Natural killer cell (primary cell): ENCODE measurements at places on chromosomes 6 and 20. TPM values are rescaled to one million over a fixed set of nuclear protein-coding genes. Genes with fewer than 3 reads are reported as not detected.
A peak's percentile ranks its signal among the peaks of the same experiment; 100 is the strongest.

GRCh38 chr6:116267836-116268588 lies 11.7 kb downstream of the TSPYL1 start:
- no peak for DNase-seq

GRCh38 chr6:63802606-63803206 lies 167.1 kb downstream of the PHF3 start:
- DNase-seq = peak; percentile 4

DNA sequence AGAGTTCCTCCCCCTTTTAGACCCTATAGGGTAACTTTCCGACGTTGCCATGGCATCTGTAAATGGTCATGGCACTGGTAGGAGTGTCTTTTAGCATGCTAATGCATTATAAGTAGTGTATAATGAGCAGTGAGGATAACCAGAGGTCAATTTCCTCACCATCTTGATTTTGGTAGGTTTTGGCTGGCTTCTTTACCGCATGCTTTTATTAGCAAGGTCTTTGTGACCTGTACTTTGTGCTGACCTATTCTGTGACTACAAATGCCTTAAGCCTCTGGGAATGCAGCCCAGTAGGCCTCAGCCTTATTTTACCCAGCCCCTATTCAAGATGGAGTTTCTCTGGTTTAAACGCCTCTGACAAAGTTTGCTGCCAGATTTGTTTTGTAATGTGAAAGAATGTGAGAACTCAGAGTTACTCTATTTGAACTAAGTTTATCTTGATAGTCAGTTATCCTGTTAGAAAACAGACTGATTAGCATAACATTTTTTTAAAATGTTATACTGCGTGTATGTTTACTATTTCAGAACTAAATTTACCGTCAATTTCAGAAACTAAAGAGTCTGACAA lies 111.3 kb upstream of the PRSS16 start:
- no peak for DNase-seq

DNA sequence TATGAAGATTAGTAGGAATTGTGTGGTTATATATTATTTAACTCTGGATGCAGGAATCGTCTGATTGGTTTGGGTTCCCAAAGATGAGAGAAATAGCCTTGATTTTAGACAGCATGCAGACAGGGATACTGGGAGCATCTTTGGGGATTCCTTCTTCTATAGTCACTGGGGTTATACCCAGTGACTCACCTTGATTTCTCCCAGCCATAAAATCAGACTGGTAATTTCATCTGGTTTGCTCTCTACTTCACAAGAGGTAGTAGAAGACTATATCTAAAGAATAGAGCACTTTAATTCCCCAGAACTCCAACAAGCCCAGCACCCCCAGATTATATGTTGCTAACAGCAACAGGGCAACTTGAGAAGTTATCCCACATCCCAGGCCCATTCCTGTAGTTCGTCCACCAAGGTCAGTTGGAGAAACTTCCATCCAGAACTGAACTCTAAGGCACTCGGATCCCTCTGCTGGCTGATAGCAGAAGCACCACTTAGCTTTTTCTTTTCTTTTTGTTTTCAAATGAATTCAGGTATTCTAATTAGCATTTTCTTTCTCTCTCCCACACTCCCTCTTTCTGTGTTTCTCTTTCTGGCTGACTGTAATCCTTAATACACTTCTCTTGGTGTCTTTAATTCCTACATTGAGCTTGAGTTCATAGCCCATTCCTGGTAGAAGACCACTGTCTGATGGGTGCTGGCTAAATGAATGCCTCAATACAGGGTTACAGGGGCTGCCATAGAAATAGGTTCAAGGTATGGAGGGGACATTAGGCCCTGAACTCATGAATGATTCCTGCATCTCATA lies 20.4 kb upstream of the EFHC1 start:
- peak; percentile 77 for DNase-seq

DNA sequence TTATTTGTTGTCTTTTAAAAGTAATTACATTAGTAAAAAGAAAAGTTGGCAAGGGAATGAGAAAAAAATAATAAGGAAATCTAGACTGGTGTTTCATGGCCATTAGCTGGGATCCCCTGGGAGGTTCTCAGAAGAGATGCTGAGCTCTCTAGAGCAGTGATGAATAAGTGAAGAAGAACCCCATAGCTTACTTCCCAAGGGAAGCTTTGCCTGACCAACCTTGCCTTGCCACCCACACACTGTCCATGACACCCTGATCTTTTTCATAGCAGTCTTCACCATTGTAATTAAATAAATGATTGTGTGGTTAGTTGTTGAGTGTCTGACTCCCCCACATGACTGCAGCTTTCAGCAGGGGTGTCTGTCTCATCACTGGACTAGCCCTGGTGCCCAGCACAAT lies 5.9 kb downstream of the C6orf163 start:
- DNase-seq = no peak

DNA sequence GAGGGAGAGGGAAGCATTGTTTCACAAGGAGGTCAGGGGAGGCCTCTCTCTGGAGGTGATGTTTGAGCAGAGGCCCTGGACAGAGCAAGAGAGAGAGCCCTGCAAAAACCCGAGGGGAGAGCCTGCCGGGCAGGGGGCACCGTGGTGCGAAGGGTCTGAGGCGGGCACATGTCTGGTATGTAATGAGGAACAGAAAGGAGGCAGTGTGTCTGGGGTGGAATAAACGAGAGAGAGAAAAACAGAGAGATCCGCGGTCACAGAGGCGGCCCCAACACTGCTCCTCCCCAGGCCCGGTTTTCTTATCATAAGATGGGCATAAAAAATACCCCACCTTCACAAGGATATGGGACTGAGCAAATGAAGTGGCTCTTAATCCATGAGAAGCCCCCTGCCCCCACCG lies 119.2 kb downstream of the PREX1 start:
- no peak for DNase-seq

GRCh38 chr20:24868396-24868927 lies 80.6 kb upstream of the CST7 start:
- DNase-seq = no peak

DNA sequence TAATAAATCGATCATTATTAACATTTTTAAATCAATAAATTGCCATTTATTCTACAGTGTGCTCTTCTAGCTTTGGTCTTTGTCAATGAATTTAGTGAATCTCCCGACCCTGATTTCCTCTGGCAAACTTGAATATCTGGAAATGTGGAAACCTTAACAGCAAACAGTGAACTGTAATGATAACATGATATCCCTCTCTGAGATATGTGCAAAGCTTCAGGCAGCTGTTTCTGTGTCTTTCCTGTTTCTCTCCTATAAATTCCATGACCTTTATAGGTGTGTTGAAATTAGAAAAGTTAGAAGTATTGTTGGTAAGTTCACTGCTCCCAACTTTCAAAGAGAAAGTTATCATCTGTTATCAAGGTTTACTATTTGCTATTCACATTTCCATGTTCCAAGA lies 218.8 kb upstream of the RNF217 start:
- no peak for DNase-seq

DNA sequence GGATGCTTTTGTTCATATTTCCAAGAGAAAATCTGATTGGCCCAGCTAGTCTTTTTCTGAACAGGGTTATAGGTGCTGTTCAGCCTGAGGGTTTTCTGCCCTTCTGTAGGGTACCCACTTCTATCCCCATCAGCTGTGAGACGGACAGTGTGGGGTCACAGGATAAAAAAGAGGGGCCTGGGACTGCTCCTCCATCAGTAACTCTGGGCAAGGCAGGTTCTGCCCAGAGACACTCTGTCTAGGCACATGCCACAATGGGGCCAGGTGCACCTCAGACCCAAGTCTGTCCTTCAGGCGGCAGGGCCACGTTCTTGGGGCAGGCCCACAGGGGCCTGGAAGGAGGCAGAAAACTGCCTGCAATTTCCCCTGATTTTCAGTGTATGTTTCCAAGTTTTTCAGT lies 20.0 kb downstream of the ID4 start:
- no peak for DNase-seq

- DNase-seq = no peak
Measured at GRCh38 chr6:20169119-20169557, 43.1 kb downstream of the MBOAT1 start.

GRCh38 chr6:120899932-120900331 lies 434.3 kb downstream of the TBC1D32 start:
- no peak for DNase-seq

DNA sequence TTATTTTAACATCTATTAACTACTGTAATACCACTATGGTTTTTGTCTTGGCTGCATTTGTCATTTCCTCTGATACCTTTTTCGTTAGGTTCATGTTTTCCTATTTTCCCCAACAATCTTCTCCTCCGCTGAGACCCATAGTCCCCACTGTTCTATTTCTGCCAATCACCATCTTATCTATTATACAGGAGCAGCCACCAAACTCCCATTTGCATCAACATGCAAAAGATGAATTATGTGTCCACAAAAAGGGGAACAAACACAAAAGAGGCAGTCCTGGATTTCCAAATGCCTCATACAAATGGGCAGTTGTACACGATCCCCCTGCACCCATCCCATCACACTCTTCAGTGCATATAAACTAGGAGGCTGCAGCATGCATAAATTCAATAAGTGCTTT lies 121.7 kb upstream of the MYLIP start:
- no peak for DNase-seq

- DNase-seq = no peak
Measured at GRCh38 chr6:108277831-108278230, 17.0 kb upstream of the SNX3 start.

GRCh38 chr6:132498638-132499037 lies 14.3 kb downstream of the STX7 start:
- DNase-seq = no peak

- no peak for DNase-seq
Measured at GRCh38 chr20:2458919-2459499, 11.6 kb downstream of the SNRPB start.

GRCh38 chr6:2403546-2403945 lies 158.1 kb upstream of the GMDS start:
- DNase-seq = no peak

DNA sequence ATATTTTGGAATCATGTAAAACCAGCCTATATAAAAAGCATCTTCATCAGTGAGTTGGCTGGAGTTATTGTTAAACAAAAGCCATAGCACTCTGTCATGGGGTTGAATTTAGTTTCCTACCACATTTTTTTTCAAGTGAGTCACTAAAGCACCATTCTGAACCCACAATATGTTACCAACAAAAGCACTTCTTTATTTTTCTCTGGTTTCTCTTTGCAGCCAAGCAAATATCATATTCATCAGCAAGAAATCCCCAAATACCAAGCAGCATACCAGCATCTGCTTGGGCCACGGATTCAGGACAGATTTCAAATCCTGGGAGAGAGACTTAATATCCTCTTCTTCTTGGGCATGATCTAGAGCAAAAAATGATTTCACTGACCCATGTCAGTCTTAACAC lies 441.4 kb downstream of the BCKDHB start:
- no peak for DNase-seq

- no peak for DNase-seq
Measured at GRCh38 chr6:131765804-131766135, 42.0 kb upstream of the ENPP1 start.

- DNase-seq = no peak
Measured at GRCh38 chr20:8524101-8525016, 392.3 kb downstream of the PLCB1 start.

DNA sequence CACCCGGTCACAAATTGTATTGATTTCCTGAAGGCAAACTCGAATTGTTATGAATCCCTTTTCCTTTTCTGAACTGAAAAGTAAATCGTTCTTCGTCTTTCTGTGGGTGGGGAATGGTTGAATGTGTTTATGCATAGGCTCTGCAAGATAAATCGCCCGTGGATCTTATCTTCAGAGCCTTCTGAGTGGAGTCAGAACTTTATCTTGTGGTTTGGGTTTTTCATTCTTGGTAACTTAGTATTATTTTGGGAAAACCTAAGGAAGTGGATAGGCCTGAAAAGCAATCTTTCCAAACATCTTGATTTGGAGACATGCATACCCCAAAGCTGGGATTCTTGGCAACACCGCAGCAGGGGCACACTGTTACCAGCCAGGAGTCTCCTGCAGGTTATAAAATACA lies 122.4 kb downstream of the MAP3K7 start:
- DNase-seq = no peak

GRCh38 chr6:110826236-110827129 lies 11.2 kb upstream of the CDK19 start:
- no peak for DNase-seq

DNA sequence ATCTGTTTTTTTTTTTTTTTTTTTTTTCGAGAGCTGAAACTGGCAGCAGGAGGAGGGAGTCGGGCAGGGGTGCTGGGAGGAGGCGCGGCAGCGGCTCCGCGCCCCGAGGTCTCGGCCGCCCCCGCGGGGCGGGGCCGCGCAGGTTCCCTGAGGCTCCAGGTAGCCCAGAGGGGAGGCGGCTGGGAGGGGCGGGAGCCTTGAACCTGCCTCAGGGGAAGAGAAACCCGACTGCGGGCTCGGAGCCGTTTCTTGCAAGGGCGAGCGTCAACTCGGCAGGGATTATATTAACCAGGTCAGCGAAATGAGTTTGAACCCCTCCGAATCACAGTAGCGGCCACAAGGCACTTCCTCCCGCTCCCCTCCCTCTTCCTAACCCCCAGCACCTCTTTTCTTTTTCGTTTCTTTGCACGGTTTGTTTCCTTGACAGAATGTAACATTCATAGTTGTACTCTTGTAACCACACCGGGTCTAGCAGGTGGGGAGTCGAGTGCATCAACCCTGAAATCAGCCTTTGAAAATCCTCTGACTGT lies 2.0 kb downstream of the MYB start:
- DNase-seq = peak; percentile 77

GRCh38 chr6:88899569-88900316 lies 63.7 kb downstream of the RNGTT start:
- DNase-seq = no peak

- DNase-seq = no peak
Measured at GRCh38 chr20:61973515-61974356, 91.9 kb downstream of the TAF4 start.

GRCh38 chr20:43584448-43585136 lies 6.1 kb upstream of the IFT52 start:
- DNase-seq = no peak

DNA sequence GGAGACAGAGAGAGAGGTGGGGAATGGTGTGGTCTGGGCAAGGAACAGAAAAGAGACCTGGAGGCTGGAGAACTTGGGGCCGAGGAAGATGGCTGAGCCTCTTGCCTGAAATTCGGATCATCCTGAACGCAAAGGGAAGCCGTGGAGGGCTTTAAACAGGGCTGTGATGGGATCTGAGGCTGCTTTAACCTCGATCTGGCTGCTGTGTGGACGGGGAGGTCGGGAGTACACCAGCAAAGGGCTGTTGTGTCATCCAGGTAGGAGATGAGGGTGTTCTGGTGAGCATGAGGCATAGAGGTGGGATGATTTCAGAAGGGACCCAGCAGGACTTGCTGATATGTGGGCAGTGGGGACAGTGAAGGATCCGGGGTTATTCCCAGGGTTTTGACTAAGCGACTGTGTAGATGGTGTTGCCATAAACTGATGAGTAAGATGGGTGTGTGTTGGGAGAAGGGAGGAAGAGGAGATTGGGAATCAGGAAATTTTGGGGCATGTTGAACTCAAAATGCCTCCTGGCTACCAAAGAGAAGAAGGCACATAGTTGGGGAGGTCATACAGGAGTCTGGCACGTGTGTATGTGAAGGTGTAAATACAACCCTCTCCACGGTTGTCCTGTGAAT lies 158.5 kb downstream of the NFATC2 start:
- no peak for DNase-seq

ZHX3 gene
- total RNA-seq = 10.3 TPM

EPB41L1 gene
- 0.21 TPM for total RNA-seq

KIF25 gene
- total RNA-seq = not detected

CALHM4 gene
- not detected for total RNA-seq

RING1 gene
- 40.3 TPM for total RNA-seq

CLPSL1 gene
- total RNA-seq = not detected

HLA-DQB1 gene
- total RNA-seq = 25.5 TPM

TP53TG5 gene
- total RNA-seq = not detected

C20orf144 gene
- total RNA-seq = 0.41 TPM

RIOK1 gene
- 36.8 TPM for total RNA-seq

SLC22A7 gene
- not detected for total RNA-seq

NOX3 gene
- not detected for total RNA-seq

RPS6KA2 gene
- 2.9 TPM for total RNA-seq

BPIFB2 gene
- not detected for total RNA-seq

TPX2 gene
- total RNA-seq = 2.2 TPM

SEL1L2 gene
- not detected for total RNA-seq
